ENCODE measurements at places on chromosomes 16 and 17.
A peak's percentile ranks its signal among the peaks of the same experiment; 100 is the strongest.

DNA sequence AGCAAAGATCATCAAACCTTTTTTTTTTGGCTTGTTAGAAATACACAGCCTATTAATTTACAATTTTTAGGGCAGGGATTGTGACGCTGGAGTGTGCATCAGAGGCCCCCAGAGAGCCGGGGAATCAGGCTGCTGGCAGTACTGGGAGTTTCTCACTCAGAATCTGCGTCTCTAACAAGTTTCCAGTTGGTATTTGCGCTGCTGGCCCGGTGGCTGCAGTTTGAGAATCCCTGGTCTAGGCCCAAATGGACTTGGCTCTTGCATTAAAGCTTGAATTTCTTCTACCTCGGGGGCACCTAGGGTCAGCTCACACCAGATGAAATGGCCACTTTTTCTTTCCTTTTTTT lies 150.9 kb upstream of the CIBAR2 start:
- DNase-seq, result peak; percentile 67

GRCh38 chr17:76039121-76039520 lies 12.0 kb upstream of the EVPL start:
- no peak for DNase-seq

- DNase-seq, result no peak
Observed at GRCh38 chr16:49548325-49548970, 174.8 kb downstream of the C16orf78 start.

DNA sequence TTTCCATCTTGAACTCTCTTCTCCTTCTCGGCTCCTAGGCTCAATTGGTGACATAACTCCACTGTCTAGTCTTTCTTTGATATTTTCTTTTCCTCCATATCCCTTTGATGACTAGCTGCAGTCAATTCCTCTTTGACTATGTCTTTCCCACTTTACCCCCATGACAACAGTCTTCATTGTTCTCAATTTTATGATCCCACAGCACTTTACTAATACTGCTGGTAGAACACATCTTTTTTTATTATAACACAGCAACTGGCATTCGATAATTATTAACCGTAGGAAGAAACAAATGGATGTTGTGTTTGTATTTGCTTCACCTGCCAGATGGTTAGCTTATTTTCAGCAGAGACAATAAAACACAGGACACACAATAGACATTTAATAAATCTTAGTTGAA lies 1.3 kb downstream of the KRTAP3-3 start:
- no peak for DNase-seq

DNA sequence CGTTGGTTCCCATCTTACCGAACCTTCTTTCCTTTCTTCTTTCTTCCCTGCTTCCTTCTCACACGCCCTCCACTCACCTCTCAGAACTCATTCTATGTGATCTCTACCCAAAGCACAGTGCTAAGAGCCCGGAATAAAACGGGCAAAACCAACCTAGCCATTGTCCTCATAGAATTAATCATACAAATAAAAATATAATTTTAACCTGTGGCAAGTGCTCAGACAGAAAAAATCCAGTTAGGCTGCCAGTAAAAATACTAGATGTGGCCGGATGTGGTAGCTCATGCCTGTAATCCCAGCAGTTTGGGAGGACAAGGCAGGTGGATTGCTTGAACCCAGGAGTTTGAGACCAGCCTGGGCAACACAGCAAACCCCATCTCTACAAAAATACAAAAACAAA lies 27.0 kb downstream of the BMERB1 start:
- no peak for DNase-seq
